NCI-H1436 (cell line): ENCODE measurements at places on chromosomes 3 and 15.

GRCh38 chr15:42182328-42182886 is 25.7 kb downstream of the VPS39 start:
- no peak for DNase-seq

- DNase-seq = no peak
Observed at GRCh38 chr15:95326431-95327182, 1003.9 kb upstream of the NR2F2 start.

DNA sequence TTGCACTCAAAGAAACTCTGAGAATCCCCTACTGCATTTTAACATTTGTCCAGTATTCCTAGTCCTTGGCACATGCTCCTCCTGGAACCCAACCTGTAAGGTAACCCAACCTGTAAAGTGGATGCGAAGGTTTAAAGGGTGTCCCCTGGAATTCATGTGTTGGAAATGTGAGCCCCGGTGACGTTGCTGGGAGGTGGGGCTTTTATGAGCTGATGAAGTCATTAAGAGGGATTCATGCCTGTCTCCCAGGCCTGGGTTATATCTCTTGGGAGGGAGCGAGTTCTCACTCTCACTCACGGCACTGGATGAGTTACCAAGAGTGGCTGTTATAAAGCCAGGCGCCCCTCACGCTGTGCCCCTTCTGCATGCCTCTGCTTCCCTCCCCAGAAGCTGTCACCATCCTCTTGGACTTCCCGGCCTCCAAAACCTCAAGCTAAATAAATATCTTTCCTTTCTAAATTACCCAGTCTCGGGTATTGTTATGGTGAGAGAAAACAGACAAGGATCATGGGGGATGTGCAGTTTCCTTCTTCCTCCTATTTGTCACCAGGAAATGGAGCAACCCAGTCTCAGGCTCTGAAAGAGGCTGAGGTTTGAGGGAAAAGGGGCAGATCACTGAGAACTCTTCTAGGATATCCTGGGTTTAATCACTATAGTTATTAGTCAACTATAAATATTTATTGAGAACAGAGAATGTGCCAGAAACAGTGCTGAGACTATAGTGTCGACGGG is 7.6 kb downstream of the XXYLT1 start:
- DNase-seq = no peak

GRCh38 chr15:43260011-43260615 is 6.6 kb downstream of the TGM5 start:
- no peak for DNase-seq

- DNase-seq = peak; percentile 32
Observed at GRCh38 chr3:107117922-107118536, 259.2 kb upstream of the CCDC54 start.

GRCh38 chr3:77524946-77525682 is 485.2 kb downstream of the ROBO2 start:
- no peak for DNase-seq

DNA sequence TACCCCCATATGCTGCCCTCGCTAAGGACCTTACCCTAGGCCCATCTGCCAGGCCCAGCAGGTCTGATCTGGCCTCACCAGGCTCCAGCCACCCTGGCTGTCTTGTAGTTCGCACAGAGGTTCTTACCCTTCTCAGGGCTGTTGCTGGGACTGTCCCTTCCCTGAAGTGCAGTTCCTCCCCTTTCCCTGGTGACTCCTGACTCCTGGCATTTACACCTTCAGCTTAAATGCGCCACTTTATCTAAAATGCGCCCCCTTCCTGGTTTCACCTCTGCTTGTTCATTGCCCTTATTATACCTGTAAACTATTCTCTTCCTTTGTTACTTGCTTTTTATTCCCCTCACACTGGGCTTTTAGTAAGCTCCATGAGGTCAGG is 835 bp upstream of the TTLL3 start:
- DNase-seq = no peak

- peak; percentile 49 for DNase-seq
Observed at GRCh38 chr15:46091860-46092450, 457.1 kb downstream of the SQOR start.
